ENCODE measurements at places on chromosomes 3 and 15.

DNA sequence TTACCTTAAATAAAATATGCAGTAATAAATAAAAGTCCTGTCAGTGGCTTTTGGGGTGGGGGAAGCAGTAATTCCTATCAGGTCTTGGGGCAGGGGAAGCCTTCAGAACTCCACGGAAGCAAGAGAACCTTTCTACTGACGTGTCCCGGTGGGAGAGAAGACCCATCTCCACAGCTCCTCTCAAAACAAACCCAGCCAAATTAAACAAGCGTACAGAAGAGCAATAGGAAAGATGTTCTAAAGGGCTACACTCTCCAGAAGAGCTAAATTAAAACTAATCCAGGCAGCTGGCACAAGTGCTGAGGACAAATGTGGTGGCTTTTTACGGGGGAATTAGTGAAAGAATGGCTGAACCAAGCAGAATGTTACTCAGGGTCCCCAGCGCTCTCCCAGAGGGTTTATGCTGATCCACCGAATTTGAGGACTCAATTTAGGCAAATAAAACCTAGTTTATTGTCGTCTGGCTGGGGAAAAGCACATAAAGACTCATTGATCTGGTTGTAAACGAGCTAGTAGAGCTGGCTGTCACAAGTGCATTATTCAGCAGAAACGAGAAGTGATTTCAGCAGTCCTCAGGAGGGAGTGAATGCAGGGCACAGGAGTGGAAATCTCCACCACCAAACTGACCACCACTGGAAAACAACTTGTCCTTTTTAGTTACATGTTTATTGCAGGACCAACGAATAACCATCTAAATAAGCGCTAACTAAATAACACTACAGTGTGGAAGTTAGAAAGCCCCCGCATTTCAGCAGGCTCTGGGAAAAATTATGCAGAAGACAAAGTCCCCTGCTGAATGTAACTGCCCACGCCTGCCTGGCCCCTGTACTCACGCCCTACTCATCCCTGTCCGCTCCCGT, 13.5 kb downstream of the BFSP2 start:
- no peak for DNase-seq

GRCh38 chr15:40042791-40043320, 3.9 kb upstream of the SRP14 start:
- DNase-seq, result no peak

DNA sequence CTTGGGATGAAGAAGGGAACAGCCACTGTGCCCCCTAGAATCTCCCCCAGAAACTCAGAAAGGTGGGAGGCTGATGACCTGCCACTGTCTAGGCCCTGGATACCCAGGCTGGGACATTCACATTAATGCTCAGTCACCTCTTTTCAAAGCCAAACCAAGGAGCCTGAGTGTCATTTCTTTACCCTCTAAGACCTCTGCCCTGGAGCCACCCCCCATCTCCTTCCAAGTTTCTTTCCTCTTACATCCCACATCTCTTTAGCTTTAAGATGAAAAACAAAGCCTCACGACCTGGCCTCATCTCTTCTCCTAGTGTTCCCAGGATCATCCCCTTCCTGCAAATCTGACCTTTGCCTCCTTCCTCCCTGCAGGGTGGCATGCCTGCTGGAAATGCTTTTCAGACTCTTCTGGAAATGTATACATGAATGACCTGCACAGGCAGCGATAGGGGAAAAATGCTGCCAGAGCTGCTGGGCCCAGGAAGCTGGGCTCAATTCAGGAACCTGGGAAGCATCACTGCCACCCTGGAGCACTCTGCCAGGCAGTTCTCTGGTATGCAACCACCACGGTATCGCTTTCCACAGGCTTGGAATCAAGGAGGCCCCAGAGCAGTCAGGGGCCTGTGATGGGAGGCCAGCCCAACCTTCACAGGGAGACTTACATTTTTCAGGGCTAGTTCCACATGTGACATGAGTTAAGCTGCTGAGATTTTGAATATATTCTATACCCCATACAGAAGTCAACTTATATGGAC, 67.6 kb downstream of the DAPK2 start:
- no peak for DNase-seq

- no peak for DNase-seq
These were observed 21.5 kb downstream of the TKT start for GRCh38 chr3:53234130-53234840.

- no peak for DNase-seq
These were observed 1.9 kb downstream of the ARHGAP31 start for GRCh38 chr3:119295816-119296726.

- no peak for DNase-seq
These were observed 157.3 kb upstream of the BHLHE40 start for GRCh38 chr3:4821975-4822374.

GRCh38 chr15:89452330-89452836, 44.0 kb downstream of the RHCG start:
- no peak for DNase-seq

GRCh38 chr3:12120374-12121140, 38.2 kb downstream of the TIMP4 start:
- no peak for DNase-seq

DNA sequence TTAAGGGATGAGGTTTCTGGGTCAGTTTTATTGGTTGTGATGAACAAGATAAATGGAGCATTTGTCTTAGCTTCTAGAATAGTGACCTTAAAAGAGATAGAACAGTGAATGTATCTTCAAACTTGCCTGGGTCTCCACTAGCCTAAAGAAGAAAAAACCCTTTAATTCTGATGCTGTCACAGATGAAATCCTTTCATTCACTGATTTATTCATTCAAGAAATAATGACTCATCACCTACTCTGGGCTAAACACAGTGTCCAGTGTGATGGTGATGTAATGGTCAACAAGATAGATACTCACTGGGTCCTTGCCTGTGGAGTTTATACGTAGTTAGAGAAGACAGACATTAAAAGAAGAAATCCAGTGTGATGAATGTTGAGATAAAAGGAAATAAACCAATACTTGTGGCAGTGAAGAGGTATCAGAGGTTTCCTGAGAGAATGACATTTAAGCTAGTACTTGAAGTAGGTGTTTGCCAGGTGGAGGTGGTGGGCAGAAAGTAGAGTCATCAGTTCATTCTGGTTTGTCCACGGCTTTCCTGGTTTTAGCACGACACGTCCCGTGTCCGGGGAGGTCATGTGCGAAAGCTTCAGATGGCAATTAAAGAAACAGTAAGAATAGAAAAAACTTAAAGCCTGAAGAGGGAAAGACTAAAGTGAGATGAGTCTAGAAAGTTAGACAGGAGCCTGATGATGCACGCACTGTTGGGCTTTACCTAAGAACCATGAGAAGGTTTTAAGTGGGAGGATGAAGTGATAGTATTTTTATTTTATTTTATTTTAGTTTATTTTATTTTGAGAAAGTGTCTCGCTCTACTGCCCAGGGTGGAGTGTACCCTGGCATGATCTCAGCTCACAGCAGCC, 18.5 kb downstream of the PAK2 start:
- DNase-seq, result no peak

GRCh38 chr3:190120269-190121060, at the start of gene P3H2:
TSS of gene P3H2 (minus strand) at chr3:190120897. CDS start at chr3:190120731, 166 bp downstream.
- no peak for DNase-seq

DNA sequence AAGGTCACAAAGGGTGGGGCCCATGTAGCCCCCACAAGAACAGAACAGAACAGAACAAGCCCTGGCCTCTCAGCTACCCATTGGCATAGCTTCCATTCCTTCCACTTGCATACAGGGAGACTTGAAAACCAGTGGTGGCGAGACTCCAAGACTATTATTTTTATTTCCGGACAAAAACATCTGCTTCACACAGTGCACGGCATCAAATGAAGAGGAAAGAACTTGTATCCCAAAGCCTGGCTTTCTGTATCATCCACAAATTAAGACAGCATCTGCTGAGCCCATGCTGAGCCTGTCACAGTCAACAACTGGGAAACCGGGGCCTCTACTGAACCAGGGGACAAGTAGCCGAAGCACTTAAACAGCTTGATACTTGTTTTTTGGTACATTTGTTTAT, 56.0 kb downstream of the CLEC3B start:
- DNase-seq, result no peak

DNA sequence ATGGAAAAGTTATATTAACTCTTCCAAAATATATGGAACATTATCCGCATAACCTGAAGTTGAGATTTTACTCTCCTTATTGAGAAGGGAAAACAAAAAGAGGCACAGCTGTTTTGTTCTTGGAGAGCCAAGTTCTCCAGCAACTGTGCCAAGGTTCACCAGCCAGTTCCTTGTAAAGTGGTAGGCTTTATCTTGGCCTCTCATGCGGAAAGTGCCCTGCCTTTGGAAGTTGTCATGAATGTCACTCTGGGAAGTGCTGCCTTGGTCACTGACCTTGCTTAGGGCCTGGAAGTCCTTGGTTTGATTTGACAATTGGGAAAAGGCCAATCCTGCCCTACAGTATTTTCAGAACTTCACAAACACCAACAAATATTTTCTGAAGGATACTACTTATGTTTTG, 44.2 kb upstream of the THRB start:
- DNase-seq, result no peak

DNA sequence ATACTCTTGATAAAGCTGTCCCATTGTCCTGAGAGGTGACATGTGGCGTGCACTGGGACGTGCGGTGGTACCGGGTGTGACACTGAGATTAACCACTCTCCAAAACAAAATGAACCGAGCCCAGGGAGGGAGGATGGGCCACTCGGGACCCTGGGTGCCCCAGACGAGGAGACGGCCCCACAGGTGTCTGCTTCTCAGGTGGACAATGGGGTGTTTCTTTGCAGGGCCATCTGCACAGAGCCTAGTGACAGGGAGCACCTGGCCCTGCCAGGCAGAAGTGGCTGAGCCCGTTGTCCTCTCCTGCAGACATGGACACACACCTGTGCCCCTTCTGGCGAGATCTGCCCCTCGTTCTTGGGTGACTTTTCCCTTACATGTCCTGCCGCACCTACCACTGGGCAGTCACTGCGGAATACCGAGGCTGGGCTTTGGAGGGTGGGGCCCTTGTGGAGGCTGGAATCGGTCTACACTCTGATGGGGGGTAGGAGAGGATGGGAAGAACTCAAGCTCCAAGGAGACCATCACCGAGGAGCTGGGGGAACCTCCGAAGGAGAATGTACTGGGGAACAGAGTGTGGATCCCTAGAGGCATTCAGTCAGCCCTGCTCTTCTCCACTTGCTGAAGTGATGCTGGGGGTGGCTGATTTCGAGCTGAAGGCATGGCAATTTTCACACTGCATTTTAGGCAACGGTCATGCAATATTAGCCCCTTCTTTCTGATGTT, 153.5 kb downstream of the ATP10A start:
- DNase-seq, result no peak

DNA sequence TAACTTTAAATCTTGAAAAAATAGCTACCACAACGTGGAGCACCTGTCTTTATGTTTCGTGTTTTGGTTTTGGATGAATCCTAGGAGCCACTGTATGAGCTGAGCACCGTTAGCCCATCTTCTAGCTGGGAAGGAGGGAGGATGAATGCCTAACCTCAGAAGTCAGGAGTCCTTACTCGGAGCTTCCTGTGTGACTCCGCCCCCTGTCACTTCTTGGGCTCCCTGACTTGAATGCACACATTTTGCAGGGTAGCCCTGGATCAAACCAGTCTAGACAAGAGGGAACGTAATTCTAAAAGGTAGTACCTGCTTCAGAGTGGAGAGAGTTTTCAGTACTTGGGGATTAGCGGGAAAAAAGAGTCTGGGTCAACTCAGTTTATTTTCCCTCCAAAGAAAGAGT, 5.3 kb downstream of the GABRA5 start:
- DNase-seq, result no peak

DNA sequence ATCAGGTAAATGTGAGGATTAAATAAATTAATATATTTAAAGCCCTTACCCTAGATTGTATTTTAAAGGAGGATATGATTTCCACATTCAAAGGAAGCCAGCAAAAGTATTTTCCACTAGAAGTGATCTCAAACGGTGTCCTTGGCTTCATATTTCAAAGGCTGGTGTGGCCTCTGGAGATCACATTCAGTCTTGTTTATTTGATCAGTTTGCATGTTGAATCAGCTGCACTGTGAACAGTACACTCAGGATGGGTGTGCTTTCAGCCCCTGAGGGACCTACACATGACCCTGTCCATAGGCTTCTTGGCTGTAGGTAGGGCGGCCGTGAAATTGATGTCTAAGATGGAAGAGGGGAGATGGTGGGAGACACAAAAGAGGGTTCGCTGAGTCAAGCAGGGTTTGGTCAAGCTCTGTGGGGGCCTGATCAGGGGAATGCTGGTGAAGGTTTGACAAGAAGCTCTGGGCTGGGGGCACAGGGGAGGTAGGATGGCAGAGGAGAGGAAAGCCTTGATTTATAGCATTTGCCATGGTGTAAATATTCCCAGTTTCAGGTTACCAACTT, 21.9 kb downstream of the CYP8B1 start:
- DNase-seq, result no peak

- no peak for DNase-seq
These were observed 53.1 kb downstream of the CD47 start for GRCh38 chr3:108037770-108038169.

- no peak for DNase-seq
These were observed 61.1 kb upstream of the IQSEC1 start for GRCh38 chr3:13134166-13134878.

DNA sequence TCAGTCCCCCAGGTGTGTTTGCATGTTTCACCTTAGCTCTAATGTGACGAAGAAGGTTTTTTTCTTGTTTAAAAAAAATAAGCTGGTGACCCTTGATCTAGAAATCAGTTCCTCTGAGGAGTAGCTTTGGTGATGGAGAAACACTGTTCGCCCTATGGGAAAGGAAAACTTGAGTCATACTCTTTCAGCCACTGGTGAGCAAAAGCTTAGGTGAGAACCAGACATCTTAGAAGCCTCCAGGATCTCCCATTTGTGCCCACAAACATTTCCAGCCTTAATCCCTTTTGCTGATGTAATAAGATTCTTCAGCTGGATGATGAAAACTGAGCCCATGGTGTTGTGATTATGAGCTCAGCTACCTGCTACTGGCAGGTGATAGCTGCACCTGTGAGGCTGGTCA, 37.8 kb downstream of the SLC27A2 start:
- peak; percentile 12 for DNase-seq

DNA sequence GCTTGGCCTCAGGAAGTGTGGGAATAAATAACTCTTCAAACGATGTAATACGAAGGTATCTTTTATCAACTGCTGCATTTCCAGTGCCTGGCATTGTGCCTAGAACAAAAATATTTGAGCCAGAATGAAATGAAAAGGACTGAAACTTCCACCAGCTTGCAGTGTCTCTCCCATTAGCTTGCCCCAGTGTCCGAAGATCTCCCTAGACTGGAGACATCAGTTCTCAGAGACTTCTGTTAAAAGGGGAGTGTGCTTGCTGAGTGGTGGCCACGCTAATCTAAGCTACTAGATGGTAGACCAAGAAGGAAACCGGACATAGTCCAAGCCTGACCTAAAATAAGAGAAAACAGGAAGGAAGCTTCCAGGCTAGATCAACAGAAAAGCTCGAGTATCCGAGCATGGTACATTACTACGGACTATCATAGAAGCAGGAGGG, 28.6 kb downstream of the KCNAB1 start:
- no peak for DNase-seq

GRCh38 chr3:153513236-153513635, 351.2 kb downstream of the RAP2B start:
- DNase-seq, result no peak

DNA sequence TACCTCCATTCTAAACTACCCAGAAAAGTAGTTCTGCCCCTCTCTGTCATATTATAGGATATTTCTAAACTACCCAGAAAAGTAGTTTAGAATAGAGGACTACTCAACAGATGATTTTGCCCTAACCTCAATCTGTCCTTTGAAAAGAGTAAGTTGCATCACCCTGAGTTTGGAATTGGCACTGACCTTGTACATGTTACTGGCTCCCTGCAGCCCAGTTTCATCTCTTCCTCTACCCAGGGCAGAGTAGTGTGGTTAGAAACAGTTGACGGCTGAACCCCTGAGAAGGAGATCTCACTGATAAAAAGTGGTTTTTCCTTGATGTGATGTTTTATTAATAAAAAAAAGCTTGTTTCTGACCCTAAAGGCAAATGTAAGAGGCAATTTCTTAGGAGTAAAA, 340.5 kb upstream of the NECTIN3 start:
- no peak for DNase-seq

GRCh38 chr3:67783281-67784250, 129.2 kb upstream of the SUCLG2 start:
- no peak for DNase-seq
